Fibroblast of villous mesenchyme (primary cell): ENCODE measurements at places on chromosomes 7 and 10. TPM values are rescaled to one million over a fixed set of nuclear protein-coding genes. Genes with fewer than 3 reads are reported as not detected.

DNA sequence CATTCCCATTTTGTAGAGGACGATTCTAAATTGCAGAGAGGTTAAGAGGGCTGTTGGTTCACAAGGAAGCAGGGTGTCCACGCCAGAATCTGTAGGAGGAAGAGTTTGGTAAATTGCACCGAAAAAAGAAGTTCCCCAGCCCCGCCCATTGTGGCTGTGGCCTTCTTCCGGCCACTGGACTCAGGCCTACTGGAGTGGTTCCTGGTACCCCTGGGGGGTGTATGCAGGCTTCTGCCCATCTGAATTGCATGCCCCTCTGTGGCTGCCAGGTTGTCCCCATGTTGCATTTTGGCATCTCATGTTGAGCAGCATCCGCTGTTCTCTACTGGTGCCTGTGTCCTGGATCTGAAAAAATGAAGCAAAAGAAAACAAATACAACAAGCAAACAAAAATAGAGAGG is 234.2 kb downstream of the WDR11 start:
- DNase-seq, result no peak

- DNase-seq, result no peak
Measured at GRCh38 chr10:132422903-132423825, 26.2 kb downstream of the PWWP2B start.

DNA sequence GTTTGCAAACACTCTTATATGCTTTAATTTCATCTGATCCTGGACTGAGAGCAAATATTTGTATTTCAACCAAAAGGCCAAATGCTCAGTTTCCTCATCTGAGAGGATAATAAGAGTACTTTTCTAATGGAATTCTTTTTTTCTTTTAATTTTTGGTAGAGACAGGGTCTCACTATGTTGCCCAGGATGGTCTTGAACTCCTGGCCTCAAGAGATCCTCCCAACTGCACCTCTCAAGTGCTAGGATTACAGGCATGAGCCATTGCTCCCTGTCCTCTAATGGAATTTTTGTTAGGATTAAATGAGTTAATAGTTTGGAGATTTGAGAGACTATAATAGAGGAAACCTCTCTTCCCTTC is 68.4 kb upstream of the KMT2E start:
- DNase-seq, result no peak

- no peak for DNase-seq
Measured at GRCh38 chr10:23538968-23539367, 100.1 kb downstream of the OTUD1 start.

DNA sequence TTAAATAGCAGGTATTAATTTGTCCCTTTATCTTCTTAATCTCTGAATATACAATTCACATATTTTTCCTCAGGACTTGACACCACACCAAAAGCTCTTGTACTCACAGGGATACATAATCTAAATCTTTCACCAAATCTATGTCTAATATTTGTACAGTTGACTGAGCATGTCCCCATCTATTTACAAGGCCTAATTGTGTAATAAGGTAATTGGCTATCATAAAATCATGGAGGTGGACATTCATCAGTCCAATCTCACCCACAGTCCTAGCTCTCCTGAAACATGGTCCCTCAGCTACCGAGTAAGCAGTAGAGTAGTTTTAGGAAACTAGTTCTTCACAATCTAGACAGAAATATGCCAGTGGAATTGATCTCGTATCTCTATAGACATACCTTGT is 30.3 kb upstream of the EGFR start:
- no peak for DNase-seq

GRCh38 chr10:1933215-1933614 is 195.9 kb upstream of the ADARB2 start:
- no peak for DNase-seq

GRCh38 chr7:81623251-81623855 is 146.5 kb downstream of the HGF start:
- no peak for DNase-seq

DNA sequence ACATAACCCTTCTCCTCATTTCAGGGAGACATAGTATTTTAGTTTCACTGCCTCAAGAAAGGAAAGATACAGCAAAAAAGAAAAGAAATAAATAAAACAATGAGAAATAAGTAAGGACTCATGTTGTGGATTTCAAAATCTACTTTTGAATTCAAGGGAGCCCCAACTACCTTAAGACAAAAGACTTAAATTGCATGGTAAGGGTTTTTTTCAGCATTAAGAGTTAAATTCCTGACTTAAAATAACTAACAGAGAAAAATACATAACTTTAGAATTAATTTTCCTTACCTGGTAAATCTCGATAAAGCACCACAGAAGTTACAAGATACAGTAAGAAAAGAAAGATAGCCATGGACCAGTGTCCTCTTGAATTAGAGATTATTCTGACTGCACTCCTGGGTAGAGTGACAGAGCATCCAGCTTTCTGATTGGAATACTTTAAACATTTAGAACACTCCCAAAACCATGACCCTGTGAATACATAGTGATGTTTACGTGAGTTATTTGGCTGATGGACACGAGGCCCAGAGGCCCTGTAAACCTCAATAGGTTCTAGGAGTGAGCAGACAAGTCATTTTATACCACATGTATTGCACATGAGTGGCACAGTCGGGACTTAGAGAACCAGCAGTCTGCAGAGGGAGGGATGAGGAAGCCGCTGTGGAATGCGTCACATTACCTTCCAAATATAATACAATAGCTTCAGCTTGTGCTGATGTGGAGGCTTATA is 292.5 kb upstream of the SEMA3C start:
- DNase-seq, result no peak

- no peak for DNase-seq
Measured at GRCh38 chr10:43234471-43235041, 32.3 kb downstream of the RASGEF1A start.

DNA sequence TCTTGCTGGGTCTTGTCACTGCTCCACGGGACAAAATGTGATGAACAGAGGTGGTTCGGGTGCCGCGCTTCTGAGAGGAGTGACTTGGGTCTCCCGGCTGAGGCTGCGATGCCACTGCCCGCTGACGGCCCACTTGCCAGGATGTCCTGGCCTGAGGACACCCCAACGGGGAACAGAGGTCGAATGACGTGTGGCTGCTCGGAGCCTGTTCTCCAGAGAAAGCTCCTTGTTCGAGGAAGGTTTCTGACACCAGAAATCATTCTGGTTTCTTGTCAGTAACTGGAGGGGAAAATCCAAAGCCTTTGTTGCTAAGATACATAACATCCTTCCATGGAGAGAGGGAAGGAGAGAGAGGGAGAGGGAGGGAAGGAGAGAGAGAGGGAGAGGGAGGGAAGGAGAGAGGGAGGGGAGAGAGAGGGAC is 236.4 kb downstream of the WDR37 start:
- no peak for DNase-seq

DNA sequence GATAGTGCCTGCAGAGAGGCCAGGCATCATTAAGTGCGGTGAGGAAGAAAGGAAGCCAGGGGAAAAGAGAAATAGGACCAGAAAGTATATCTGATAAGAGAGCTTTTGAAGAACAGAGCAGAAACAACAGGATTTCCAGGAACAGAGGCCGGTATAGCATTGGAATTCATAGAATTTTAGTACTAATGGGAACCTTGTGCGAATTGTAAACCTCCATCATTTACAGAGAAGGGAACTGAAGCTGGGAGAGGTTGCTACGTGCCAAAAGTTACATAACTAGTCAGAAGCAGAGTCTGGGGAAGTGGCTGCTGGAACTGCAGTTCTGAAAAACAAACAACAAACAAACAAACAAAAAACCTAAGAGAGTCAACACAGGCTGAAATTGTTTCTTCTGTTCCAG is 5.4 kb upstream of the ZMYND11 start:
- no peak for DNase-seq

- DNase-seq, result no peak
Measured at GRCh38 chr10:77068272-77068671, 569.3 kb downstream of the KCNMA1 start.

DNA sequence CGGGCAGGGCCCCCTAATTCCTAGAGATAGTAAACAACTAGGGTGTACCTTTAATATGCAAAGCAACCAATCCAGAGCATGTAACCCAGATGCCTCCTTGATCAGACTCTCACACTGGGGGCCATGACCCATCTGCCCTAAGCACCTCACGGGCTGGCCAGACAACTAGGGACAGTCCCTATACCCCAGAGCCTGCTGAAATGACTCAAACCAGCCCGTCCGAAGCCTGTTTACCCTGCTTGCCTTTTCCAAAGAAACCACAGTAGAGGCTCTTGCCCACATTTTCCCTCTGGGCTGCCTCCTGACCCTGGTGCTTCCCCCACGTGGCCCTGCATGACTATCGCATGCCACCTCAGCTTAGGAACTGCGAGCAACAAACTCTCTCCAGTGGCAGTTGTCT is 46.2 kb downstream of the RGS10 start:
- DNase-seq, result no peak

- no peak for DNase-seq
Measured at GRCh38 chr10:73905256-73906020, 5.5 kb upstream of the PLAU start.

- no peak for DNase-seq
Measured at GRCh38 chr7:156058248-156058647, 246.0 kb upstream of the SHH start.

GRCh38 chr10:93245147-93245546 is 171.5 kb downstream of the CYP26A1 start:
- no peak for DNase-seq

DNA sequence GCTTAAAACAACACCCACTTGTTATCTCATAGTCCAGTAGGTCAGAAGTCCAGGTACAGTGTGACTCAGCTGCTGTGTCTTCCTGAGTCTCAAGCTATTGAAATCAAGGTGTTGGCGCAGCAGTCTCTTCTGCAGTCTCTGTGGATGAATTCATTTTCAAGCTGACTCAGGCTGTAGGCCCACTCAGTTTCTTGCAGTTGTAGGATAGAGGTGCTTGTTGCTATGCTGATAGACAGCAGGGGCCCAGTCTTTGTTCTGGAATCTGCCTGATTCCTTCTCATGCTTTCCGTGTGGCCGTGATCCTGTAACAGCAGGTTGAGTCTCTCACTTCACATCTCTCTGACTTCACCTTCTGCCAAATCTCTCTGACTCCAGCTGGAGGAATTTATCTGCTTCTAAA is 400.4 kb upstream of the POM121L12 start:
- no peak for DNase-seq

GRCh38 chr7:22250390-22250789 is 106.6 kb downstream of the RAPGEF5 start:
- DNase-seq, result no peak

DNA sequence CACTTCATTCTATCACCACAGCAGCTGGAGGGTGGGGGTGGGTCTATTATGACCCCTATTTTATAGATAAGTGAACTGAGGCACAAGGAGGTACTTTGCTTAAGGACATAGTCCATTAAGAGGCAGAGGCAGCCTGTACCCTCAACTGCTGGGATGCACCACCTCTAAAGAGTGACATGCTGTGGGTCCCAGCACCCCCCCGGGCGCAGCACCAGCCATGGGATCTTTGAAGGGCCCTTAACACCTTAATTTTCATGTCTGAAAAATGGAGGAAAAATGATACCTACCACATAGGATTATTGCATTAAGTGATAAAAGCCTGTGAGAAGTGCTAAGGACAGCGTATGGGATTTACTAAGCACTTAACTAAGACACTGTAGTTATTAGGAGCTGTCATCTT is 15.4 kb downstream of the ADCYAP1R1 start:
- DNase-seq, result no peak

- no peak for DNase-seq
Measured at GRCh38 chr7:15284396-15284795, 277.4 kb downstream of the AGMO start.

GRCh38 chr7:128219636-128220035 is 21.4 kb upstream of the LEP start:
- no peak for DNase-seq

DNA sequence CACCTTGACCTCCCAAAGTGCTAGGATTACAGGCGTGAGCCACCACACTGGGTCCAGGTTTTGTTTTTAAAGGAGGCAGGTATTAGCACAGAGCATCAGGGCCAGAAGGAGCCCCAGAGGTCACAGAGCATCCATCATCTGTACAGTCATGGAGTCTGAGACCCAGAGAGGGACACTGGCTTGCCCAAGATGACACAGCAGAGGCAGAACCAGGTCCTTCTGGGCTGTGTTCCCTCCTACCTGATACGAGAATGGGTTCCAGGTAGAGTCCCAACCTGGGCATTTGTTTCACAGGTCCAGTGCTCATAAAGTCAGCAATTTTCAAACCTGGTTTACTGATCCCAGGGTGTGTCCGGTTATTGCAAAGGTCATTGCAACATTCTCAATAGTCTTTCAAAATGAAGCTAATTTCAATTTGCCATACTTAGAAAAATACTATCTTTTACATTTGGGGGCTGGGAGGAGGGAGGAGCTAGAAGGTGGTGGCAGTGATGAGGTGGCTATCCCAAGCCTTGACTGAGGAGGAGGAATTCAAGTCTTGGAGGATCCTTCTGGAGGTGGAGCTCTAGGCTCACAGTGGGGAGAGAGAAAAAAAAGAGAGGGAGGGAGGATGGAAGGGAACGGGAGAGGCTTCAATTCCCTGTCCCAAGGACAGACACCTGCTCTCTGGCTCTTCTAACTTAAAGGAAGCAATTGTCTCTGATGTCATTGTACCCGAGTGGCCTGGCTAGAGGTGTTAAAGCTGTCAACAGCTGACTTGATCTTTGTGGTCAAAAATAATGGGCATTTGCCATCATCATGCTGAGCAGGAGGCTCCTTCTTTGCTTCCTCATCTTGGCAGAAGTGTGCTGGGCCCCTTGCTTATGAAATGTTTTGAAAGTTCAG is 8.1 kb downstream of the MXI1 start:
- no peak for DNase-seq

DNA sequence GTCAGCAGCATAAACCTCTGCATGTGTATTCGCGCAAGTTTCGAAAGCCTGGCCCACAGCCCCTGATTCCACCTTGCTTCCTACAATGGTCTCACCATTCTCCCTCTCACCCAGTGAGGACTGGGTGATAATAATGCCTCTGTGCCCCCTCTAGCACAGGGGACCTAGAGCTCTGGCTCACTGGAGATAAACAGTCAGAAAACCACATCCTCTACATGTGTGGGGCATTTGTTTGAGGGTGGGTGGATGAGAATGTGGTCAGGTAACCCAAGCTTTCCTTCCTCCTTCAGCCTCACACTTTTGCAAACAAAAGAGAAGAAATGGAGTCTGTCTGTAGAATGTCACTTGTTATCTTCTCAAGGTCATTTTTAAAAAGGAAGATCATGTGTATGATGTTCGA is 373.5 kb downstream of the KCNMA1 start:
- no peak for DNase-seq

DNA sequence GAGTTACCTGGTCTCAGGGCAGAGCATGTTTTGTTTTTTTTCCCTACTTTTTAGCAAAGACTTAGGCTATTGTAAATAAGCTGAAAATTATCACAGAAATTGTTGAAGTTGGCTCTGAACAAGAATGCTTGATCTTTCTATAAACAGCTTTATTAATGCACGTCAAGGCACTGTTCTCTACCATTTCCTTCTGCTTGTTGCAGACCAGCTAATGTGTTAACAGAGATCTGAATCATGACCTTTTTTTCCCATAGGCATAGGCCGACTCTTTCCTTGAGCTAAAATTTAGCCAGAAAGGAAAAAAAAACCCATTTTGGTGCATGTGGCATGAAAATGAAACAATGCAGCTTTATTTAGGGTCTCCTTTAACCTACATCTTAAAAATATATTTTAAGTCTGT is 248.5 kb downstream of the SDK1 start:
- DNase-seq, result no peak

The HOGA1 gene
- 0.32 and 0.86 TPM in 2 replicates for total RNA-seq

The ABCB1 gene
- 0.86 and 0.97 TPM in 2 replicates for total RNA-seq

The LIPJ gene
- total RNA-seq, result under 0.01 TPM in 1 of 2 replicates, not detected in the other

The WNT8B gene
- total RNA-seq, result not detected in 2 replicates
